Colonic mucosa (tissue), 4 donors: ENCODE measurements at places on chromosomes 7 and 10. TPM values are rescaled to one million over a fixed set of nuclear protein-coding genes. Genes with fewer than 3 reads are reported as not detected.

Gene GPER1
- 5.7 TPM for total RNA-seq

Gene EFCAB10
- total RNA-seq = not detected

Gene HYCC1
- 5.5 TPM for total RNA-seq

Gene ACBD7
- total RNA-seq = 0.98 TPM

Gene CDC14C
- total RNA-seq = not detected

Gene TET1
- total RNA-seq = 1.1 TPM

Gene DYDC2
- total RNA-seq = 1.5 TPM
